ENCODE measurements at places on chromosomes 2 and 18.
A peak's percentile ranks its signal among the peaks of the same experiment; 100 is the strongest.

DNA sequence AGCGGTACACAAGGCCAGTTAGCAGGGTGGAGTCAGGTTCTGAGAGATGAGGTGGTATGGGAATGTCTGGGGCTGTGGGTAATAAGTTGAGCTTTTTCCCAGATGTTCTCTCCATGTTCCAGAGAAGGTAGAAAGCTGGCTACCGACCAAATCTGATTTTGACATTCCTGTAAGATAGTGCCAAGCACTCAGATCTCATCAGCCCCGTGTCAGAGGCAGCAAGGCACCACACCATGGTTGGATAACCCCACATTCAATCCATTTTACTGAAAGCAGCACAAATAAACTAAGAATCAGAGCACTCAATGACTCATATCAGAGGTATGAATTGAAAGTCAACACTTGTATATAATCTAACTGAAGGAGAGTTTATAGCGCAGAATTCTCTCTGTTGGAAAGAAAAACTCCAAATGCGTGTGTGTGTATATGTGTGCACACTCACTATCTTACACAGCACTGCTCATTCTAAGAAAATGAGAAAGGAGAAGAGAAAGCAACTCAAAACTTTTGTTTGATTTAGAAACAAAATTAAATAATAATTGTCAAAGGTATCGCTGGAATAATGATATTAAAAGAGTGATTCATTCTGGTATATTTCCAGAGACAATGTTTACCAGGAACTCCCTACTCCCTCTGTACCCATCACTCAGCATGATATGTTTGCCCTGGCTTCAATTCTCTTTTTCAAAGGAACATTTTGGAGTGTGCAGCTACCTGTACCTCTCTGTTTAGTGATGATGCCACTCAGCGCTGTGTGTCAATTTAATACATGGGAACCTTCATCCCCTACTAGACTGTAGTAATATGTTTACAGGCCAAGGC is 375.1 kb upstream of the ID2 start:
- no peaks in the 10 kb centered on the region for H3K4me1 ChIP-seq
- H3K36me3 ChIP-seq, result no peaks in the 10 kb centered on the region
- H3K27me3 ChIP-seq, result no peaks in the 10 kb centered on the region
- no peak overlapping the region for H3K4me3 ChIP-seq
- DNase-seq, result no peak

DNA sequence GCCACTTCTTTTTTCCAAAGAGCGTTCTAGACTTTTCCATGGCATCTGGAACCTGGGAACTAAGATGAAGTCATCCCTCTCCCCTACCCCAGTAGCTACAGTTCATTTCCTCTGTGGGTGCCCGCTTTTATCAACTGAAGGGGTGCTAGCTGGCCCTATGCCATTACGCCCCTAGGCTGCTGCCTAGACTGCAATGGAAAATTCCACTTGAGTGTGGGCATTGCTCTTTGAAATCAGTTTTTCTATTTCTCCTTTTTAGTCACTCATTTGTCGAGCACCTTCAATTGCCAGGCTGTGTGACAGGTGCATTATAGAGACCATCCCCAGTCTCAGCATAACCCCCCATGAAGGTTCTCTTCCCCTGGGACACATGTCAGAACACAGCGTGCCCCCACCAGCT is 7.3 kb downstream of the TEX51 start:
- H3K27ac ChIP-seq, result no peak overlapping the region
- DNase-seq, result no peak
- no peak overlapping the region for H3K4me3 ChIP-seq
- H3K4me1 ChIP-seq, result no peaks in the 10 kb centered on the region
- no peaks in the 10 kb centered on the region for H3K27me3 ChIP-seq

DNA sequence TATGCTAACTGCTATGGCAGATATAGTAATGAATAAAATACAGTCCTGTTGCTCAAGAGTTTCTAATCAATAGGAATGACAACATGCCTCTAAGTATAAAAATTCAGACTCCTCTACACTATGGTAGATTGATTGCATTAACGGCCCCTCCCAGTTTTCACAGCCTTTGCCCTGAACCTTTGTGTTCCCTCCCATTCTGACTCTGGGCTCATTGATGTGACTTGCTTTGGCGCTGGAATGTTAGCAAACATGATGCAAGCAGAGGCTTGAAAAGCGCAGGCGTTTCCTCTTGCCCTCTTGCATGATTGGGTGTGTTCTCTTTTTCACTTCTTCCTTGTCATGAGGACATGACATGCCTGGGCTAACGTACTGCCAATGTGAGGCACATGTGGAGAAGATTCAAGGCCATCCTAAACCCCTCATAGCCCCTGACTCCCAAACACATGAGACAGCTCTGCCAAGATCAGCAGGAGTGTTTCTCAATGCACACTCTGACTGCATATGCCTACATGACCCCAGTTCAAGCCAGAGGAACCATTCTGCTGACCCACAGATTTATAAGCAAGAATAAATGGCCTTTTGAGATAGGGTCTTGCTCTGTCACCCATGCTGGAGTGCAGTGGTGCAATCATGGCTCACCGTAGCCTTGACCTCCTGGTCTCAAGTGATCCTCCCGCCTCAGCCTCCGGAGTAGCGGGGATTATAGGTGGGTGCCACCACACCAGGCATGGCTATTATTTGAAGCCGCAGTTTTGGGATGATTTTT is 49.7 kb upstream of the CD28 start:
- H3K27me3 ChIP-seq, result no peaks in the 10 kb centered on the region
- no peak overlapping the region for H3K4me3 ChIP-seq
- no peaks in the 10 kb centered on the region for H3K4me1 ChIP-seq
- peak overlapping the region; percentile 31 for H3K27ac ChIP-seq
- no peaks in the 10 kb centered on the region for H3K36me3 ChIP-seq
- no peak for DNase-seq

- no peak overlapping the region for H3K4me3 ChIP-seq
- no peak for DNase-seq
- H3K27me3 ChIP-seq, result no peaks in the 10 kb centered on the region
- H3K27ac ChIP-seq, result no peak overlapping the region
Measured at GRCh38 chr2:98882368-98882767, 53.7 kb downstream of the CRACDL start.

GRCh38 chr2:224206816-224207215 is 167.7 kb upstream of the SERPINE2 start:
- H3K27ac ChIP-seq, result no peak overlapping the region
- H3K36me3 ChIP-seq, result no peaks in the 10 kb centered on the region
- no peaks in the 10 kb centered on the region for H3K4me1 ChIP-seq

- H3K4me1 ChIP-seq, result no peaks in the 10 kb centered on the region
- DNase-seq, result no peak
- no peaks in the 10 kb centered on the region for H3K27me3 ChIP-seq
Measured at GRCh38 chr2:144225076-144225475, 294.8 kb downstream of the ZEB2 start.

GRCh38 chr2:60867848-60868247 is 13.5 kb upstream of the REL start:
- H3K36me3 ChIP-seq, result no peaks in the 10 kb centered on the region
- H3K4me3 ChIP-seq, result no peak overlapping the region
- H3K27ac ChIP-seq, result no peak overlapping the region
